ENCODE measurements at places on chromosomes 4 and X. TPM values are rescaled to one million over a fixed set of nuclear protein-coding genes. Genes with fewer than 3 reads are reported as not detected.

DNA sequence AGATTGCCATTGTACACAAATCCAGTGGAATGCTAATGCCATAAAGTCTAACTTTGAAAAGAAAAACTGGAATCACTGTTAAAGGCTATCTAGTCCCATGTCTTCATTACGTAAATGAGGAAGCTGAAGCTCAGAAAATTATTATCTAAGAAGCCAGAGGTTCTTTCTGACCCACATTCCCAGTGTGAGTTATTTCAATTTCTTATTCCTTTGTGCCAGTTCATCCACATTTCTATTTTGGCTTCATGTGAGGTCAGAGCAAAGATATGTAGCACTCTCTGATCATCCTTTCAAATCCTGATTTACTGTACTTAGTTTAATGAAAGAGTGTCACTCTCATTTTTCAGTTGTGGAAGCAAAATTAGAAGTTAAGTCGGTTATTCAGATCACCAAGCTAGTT lies 24.6 kb upstream of the NWD2 start:
- no peak for DNase-seq

- no peak for DNase-seq
Measured at GRCh38 chrX:17737710-17737985, 355 bp downstream of the SCML1 start.

The PPID gene
- 35.5 TPM for total RNA-seq

DNA sequence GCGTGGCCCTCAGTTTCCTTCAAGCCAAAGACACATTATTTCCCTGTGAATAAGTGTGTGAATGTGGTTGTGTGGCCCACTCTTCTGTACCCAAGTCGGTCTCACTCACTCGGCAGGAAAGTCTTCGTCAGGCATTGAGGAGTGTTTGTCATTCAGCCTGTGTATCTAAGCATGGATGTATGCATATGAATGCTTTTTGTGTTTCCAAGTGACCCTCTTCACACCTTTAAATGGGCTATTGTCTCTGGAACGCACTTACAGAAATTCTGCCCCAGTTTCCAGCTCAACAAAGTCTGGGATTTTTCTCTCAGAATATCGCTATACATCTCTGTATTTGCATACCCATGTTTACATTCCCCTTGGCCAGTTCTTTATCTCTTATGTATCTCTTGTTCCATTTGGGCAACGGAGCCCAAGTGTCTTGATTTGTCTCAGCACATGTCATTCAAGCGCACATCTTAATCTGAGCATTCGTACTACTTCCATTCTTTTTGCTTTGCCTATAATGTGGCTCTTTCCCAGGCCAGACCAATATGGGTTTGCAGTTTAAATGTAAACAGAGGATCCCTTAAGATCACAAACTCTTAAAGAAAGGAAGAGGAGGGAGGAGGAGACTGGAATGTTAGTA lies 4.8 kb downstream of the BCOR start:
- DNase-seq, result no peak

DNA sequence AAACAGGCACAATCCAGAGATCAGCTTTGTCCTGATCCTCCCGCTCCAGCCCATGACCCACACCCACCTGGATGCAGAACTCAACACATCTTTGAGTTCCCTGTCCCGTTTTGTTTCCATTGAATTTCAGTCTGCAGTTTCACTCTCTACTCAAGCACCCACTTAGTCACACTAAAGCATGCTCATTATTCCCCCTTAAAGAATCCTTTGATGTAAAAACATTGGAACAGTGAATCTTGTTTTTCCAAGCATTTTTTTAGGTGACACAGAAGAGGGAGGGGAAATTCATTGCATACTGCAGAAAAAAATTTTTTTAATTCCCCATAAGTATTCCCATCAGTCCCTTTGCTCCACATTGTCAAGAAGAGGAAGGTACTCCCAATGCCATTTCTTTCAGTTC lies 249.7 kb upstream of the TTC29 start:
- no peak for DNase-seq
